ENCODE measurements at places on chromosomes 3 and 15.

DNA sequence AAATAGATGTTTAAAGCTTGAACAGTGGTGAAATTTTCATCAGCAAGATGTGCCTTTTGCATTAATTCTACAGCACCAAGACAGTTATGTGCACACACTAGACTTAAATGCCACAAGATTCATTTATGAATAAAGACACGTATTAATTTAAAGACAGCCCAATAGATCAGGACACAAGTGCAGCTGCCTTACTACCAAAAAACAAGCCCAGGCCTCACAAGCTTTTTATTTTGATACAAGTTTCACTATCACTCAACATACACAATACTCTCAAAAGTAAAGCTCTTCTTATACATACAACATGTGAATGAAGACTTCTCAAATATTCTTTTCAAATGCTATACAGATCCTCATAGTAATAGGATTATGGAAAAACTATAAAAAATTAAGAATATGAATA lies 2.4 kb downstream of the ACAP2 start:
- no peak for DNase-seq

DNA sequence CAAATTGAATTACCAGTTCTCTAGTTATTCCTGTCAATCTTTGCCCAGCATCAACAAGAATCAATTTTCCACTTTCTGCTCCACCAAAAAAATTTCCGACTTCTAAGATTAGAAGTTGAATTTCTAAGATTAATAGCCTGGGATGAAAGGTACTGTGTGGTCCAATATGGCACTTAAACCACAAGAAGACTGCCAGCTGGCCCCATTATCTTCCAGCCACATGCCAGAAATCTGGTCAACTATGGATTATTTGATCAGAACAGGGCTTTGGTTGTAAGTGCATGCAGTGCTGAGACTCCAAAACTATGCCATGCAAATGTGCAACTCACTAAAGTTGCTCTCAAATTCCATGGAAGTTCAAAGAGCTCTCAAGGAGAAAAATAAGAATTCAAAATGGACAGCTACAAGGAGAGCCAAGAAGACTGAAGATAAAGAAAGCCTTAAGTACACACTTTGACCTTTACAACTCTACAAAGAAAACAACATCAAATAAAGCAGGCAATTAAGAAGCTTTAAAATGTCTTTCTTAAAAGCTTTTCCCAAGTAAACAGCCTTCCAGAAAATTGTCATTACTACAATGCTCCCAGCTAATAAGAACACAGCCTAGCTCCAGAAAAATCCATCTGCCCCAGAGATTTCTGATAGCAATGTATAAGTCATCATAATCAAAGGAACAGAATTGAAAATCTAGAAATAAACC lies 64.2 kb downstream of the ST3GAL6 start:
- no peak for DNase-seq

DNA sequence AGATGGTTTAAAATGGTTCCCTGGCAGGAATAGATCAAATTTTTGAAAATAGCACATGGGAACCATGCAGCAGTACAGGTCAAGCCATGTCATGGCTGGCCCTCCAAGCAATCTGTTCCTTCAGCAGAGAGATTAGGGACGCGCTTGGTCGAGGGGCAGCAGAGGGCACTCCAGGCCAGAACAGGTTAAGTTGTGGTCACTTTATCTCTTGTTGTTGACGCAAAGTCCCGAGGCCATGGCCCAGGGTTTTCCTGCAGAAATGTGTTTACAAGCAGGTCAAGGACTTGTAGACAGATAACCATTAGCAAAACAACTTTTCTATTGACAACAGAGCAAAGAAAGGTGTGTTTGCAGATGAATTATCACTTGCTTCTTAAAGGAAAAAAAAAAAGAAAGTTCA lies 570.0 kb upstream of the NR2F2 start:
- DNase-seq, result no peak

GRCh38 chr15:76147906-76148570 lies 88.3 kb downstream of the TMEM266 start:
- peak; percentile 79 for DNase-seq

DNA sequence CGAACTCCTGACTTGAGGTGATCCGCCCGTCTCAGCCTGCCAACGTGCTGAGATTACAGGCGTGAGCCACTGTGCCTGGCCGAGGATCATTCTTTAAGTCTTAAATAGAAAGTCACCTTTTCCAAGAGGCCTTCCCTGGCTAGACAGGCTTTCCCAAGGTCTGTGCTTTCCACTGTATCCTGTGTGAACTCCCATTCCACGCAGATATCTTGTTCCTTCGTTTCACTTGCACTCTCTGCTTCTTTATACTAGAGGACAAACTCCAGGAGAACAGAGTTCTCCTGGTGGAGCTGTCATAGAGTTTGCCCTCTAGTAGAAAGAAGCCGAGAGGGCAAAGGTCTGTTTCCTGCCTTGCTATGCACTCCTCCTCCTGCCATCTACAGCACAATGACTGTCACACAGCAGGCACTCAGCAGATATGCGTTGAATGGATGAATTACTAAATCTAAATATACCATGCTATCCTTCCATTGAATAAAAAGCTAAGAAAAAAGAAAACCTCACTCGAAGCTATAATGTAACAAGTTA lies 211.2 kb downstream of the FOXP1 start:
- no peak for DNase-seq

DNA sequence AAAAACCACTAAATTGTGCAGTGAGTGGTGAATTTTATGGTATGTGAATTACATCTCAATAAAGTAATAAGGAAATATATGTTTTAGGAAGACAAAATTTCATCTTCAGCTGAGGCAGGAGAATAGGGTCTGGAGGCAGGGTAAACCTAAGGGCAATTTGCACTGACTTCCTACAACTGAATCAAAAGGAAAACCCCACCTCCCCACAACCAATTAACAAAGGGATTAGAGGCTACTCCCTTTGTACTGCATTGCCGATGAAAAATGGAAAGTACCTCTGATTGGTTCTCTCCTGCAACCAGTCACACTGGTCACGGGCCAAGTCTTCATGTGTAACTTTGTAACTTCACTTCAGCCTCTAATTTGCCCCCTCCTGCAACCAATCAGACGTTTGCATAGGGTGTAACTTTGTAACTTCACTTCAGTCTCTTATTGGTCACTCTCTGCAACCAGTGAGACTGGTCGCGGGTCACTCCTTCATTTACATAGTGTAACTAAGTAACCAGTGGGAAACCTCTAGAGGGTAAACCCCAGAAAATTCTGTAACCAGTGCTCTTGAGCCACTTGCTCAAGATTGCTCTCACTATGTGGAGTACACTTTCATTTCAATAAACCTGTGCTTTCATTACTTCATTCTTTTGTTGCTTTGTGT lies 244.5 kb downstream of the CNTN4 start:
- DNase-seq, result no peak

DNA sequence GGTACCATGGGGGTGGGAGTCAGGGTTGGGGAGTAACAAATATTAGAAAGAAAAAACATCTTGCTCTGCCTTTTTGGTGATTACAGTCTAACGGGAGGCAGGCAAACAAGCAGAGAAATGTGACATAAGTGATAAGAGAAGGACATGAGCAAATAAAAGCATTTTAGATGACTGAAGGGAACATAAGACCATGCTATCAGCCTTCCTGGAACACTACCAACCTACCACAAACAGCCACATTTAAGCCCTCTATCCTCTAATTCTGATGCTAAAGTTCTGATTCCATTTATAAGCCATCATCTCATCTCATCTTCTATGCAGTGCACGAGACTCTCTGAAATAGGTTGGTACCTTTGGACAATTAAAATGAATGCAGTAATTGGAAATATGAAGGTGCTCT lies 243.4 kb upstream of the P2RY1 start:
- no peak for DNase-seq

- no peak for DNase-seq
These were observed 99.6 kb downstream of the SLC25A26 start for GRCh38 chr3:66320390-66320789.

- DNase-seq, result no peak
These were observed 41.4 kb downstream of the SLC30A4 start for GRCh38 chr15:45481135-45481534.

GRCh38 chr15:44550256-44550655 lies 13.3 kb downstream of the EIF3J start:
- peak; percentile 41 for DNase-seq

DNA sequence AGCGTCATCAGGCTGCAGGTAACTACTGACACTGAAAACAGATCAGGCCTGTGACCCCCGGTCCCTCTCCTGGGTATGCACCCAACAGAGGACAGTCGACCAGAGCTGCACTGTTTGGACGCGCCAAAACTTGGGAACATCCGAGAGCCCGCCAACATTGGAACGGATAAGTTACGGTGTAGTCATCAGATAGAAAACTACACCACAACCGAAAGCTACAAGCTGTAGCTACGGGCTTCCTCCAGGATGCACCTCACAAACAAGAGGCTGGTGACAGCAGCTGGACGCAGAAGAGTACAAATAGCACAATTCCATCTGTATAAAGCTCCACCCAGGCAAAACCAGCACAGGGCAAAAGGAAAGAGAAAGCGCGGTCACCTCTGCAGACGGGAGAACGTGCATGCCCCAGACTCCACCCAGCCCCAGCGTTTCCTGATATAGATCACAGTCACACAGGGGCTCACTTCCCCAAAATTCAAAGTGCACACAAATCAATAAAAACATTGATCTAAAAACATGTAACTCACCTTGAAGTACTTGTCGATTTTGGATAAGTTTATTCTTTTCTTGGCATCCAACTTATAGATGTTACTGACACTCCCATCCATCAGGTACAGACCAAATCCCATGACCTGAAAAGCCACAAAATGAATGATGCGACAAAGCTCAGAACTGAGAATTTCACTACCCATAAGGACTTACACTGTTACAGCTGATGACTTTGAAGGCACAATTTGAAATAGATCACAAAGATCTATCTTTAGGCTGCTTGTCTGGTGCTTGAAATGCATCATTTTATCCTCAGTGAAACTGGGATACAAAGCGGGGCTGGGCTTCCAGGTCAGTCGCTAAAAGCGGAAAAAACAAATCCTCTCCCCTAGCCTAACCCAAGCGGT lies 43.3 kb downstream of the CYFIP1 start:
- peak; percentile 56 for DNase-seq

DNA sequence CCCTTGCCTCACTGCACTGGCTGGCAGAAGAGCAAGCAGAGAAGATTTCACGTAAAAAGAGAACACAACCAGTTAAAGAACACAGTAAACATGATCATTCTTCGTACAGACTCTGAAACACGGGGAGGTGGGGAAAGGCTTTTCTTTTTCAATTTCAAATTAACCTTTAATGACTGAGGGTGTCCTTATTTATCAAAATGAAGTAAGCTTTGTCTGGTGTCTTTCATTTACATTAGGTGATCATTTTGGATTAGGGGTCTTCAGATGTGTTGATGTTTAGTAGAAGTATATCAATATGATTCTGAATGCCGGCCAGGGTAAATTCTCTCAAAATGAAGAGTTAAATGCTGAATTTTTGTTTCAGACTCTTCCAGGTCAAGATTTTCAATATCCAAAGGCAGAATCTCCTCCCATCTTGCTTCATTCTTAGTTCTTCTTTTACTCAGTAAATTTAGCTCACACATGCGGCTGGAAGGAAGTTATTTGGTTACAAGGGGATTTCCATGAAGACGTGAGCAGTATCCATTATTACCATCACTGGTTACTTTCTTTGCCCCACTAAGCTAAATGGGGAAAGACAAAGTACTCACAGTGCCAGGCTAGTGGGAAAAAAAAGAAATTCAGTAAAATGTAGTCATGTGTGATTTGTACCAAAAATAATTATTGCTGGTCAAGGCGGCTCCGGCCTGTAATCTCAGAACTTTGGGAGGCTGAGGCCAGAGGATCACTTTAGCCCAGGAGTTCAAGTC lies 272.2 kb upstream of the NR2F2 start:
- DNase-seq, result no peak

GRCh38 chr15:67150023-67150860 lies 84.8 kb downstream of the SMAD3 start:
- no peak for DNase-seq

- no peak for DNase-seq
These were observed 184.7 kb downstream of the LRRC3B start for GRCh38 chr3:26807272-26807671.
